ENCODE measurements at places on chromosomes 7 and 10.

DNA sequence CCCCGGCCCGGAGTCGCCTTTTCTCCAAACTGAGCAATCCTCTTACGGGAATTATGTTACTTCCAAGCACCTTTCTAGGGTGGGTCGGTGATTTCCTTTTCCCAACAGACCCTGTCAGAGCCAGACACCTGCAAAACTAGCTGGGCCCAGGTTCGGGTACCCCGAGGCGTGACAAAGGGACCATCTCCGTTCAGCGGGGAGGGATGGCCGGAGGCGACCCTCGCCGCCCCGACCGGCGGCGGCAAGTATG, 445 bp downstream of the PPA1 start:
- DNase-seq = peak; percentile 8

DNA sequence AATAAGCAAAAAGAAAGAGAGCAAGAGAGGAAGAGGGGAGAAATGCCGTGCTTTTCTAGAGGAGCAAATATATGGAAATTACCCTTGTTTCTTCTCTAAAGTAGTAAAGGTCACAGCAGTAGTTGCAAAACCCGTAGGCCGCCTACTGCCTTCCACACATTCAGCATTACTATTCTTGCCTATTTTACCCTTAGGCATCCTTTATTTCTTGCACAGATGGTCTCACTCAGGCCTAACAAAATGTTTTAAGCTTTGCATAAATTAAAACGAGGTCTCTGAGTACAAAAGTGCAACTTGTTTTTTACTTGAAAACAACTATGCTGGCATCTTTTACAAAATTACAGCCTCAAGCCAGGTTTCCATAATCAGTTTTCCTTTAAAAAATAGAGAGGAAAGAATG, 644.6 kb downstream of the AUTS2 start:
- DNase-seq = no peak

DNA sequence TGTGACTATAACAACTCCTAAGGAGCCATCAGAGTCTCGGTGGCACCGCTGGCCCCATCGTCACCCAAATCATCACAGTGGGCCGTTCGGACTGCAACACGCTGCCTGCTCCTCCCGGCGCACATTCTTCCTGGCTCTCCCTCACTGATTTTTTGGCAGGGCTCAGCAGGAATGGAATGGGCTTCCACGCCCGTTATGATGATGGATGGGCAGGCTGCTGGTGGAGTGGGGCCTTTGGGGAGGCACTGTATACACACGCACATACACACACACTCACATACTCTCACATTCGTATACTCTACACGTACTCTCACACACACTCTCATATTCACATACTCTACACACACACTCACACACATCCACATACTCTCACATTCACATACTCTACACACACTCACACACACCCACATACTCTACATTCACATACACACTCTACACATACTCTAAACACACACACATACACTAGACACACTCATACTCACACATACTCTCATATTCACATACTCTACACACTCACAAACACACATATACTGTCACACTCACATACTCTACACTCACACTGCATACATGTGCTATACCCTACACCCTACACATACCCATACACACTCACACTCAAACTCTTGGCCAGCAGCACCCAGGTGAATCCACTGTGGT, 99.8 kb downstream of the KCNMA1 start:
- DNase-seq = no peak

DNA sequence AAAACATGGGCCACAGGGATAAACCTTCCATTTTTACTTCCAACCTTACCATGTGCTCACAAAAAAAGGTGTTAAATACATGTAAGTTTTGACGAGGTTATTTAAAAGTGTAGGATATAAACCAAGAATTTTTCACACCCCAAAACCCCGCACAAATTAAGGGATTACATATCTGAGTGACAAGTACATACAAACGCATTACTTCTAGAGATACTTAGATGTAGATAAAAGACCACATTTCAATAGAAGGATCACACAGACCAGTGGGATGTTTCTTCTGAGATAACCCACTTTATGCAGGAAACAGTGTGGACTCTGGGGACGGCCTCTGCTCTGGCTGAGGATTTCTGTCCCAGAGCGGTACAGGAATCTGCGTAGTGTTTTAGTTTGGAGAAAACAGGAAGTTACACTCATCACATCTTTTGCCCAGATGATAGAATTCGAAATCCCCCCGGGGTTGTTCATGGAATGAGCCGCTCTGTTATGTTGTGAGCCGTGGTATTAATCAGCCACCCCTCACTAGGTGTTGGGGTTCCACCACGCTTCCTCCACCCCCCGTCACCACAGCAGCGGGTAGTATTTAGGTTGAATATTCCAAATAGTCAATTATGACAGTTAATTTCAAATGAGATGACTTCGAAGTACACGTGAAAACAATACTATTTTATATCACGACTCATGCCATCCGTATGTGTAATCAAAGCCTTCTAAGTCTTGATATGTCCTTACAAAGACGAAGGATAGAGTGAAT, 1.3 kb upstream of the CUL1 start:
- DNase-seq = peak; percentile 18

GRCh38 chr7:55502858-55503440, 69.4 kb downstream of the VOPP1 start:
- DNase-seq = no peak

DNA sequence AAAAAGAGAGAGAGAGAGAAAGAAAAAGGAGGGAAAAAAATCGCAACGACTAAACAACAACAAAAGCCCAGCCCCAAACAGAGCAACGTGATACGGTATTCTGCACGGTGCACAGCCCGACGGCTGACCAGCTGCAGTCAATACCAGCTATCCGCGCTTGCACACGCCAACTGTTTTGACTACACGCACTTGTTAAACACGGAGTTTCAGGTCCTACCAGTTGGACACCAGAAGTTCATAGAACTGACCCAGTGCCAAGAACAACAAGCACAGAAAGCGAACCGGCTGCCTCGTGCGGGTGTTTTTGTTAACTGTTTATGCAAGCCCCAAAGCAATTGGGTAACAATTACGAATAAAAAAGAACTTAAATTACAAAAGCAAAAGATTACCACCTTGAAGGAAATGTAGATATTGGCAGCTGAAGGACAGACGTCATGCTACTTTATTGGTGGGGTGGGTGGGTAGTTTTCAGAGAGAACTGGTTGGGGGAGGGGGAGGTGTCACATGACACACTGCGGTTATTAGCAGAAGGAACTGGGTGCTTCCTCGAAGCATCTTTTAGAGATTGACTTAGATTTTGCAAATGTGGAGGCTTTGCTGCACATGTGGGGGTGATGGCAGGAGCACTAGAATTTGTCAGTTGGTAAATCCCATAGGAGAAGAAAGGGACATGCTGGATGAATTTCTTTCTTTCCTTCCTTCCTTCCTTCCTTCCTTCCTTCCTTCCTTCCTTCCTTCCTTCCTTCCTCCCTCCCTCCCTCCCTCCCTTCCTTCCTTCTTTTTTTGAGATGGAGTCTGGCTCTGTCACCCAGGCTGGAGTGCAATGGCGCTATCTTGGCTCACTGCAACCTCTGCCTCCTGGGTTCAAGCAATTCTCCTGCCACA, 110.6 kb upstream of the EFCAB10 start:
- DNase-seq = no peak

GRCh38 chr7:104967595-104967994, 46.4 kb upstream of the KMT2E start:
- no peak for DNase-seq

DNA sequence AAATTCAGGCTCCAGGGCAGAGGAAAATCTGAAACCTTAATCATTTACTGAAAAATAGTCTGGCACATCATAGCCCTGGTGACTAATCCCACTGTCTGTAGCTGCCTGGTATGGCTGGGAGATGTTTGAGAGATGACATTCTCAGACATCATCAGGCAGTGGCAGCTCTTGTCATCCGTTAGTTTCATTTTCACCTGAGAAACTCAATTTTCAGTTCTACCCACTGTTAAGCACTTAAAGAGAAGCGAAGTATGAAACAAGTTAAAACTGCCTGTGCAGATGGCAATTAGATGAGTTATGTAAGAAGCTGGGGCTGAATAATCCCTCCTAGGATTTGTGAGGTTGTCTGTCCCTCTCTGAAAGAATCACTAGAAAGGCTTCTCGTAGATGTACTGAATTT, 150.2 kb downstream of the NSUN6 start:
- DNase-seq = no peak

DNA sequence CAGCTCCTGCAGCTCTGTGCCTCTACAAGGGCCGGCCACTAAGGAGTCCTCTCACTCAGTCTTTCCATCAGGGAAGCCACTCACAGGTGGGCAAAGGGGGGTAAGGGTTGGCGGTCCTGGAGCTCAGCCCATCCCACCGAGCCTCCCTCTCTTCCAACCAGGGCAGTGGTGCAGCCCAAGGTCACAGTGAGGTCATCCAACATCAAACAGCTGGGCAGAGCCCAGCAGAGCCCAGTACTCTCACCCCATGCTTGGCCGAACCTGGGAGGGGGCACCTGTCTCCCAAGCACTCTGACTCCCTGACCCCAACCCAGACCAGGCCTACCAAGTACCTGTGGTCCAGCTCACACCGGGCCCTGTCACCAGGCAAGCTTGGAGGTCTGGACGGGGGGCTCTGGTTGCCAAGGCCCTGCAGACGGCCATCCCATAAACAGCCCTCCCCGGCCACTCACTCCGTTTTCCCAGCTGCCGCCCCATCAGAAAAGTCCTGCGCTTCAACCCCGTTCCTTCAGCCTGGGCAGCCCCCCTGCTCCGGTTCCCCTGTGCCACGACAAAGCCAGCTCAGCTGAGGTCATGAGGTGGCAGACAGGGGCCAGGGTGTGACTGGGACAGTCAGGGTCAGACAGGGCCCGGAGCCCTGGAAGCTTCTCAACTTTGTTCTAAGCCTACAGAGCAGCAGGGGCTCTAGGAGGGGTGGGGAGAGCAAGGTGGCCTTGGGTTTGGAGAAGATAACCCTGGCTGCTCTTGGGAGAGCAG, 27.5 kb downstream of the PDGFA start:
- DNase-seq = no peak

GRCh38 chr10:3906511-3907111, 121.6 kb upstream of the KLF6 start:
- DNase-seq = no peak

All from stimulated activated CD8-positive, alpha-beta memory T cell treated with anti-CD3 and anti-CD28 coated beads, Interleukin-7, amount 100 ng/mL, for 24 hours (primary cell).